Activated CD4-positive, alpha-beta T cell treated with anti-CD3 and anti-CD28 coated beads, Interleukin-2, amount 50 U/mL, for 1 hour (primary cell): ENCODE measurements at places on chromosomes 1 and 21.

- DNase-seq, result no peak
Observed at GRCh38 chr1:119266858-119267257, 101.7 kb upstream of the HAO2 start.

DNA sequence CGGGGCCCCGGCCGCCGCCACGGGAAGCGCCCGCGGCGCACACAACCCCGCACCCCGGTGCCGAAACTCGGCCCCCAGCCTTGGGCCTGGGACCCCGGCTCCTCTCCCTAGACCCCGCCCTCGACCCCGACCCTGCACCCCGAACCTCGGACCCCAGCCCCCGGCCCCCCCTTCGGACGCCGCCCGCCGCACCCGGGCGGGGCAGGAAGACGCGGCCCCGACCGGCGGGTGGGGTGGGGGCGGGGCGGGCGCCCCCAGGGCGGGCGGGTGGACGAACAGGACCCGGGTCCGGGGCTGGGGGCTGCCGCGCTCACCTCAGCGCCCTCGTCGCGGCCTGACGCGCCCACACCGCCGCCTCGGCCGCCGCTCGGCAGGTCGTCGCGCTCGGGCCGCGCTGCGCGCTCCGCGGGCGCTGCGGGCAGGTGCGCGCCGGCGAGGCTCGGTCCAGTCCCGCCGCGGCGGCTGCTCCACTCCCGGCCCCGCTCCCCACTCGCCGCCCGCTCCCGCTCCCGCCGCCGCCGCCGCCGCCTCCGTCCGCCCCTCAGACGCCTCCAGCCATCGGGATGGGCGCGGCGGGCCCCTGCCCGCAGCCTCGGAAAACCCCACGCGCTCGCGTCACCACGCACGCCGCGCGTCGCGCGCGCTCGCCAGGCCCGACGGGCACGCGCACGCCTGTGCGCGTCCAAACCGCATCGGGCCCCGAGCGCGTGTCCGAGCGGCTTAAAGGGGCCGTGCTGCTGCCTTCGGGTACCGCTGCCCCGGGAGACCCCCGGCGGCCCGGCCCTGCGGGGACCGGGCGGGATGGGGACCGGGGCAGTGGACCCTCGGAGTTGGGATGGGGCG lies at the start of gene GNB1:
GNB1 (minus strand) TSS at position 582 of the 843 bp plus-strand sequence. CDS start 65,634 bp downstream, outside the sequence.
- DNase-seq, result peak; percentile 85

DNA sequence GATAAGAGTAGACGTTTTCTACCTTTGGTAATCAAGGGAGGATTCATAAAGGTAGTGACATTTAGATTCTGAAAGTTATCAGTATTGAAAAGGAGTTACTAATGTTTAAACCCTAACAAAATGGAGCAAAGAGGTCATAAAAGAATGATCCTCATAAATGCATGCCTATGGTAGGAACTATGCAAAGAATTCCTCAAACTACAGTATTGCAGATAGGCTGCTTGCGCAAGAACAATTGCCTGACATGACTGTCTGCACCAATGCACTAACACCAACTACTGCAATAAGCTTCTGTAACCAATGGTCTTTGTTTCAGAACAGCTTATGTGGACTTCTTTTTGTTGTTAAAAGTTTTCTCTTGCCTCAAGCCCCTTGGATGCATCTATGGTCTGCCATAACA lies 597.3 kb upstream of the ADGRL4 start:
- no peak for DNase-seq

- DNase-seq, result no peak
Observed at GRCh38 chr1:24101796-24102586, 9.9 kb downstream of the MYOM3 start.

- no peak for DNase-seq
Observed at GRCh38 chr1:192904438-192904895, 95.6 kb downstream of the RGS2 start.

DNA sequence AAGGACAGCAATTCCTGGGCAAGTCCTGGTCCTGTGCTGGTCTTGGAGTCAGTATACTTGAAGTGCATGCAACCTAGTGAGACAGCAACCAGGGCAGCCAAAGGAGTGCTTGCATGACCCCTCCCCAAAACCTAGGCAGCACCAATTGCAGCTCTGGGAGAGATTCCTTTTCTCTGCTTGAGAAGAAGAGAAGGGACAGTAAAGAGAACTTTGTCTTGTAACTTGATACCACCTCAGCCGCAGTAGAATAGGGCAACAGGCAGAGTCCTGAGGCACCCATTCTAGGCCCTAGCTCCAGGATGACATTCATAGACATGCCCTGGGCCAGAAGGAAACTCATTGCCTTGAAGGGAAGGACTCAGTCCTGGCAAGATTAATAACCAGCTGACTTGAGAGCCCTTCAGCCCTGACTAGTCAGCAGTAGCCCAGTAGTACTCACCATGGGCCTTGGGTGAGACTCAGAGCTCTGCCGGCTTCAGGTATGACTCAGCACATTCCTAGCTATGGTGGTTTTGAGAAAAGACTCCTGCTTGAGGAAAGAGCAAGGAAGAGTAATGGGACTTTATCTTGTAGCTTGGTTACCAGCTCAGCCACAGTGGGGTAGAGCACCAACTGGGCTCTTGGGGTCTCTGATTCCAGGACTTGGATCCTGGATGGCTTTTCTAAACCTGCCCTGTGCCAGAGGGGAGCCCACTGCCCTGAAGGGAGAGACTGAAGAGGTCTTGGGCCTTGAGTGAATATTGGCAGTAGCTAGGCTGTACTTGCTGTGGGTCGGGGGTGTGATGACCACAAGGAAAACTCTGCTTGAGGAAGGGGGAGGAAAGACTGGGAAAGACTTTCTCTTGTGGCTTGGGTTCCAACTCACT lies 51.7 kb upstream of the ACADM start:
- DNase-seq, result no peak

- DNase-seq, result no peak
Observed at GRCh38 chr1:92698932-92699331, 86.0 kb downstream of the EVI5 start.

DNA sequence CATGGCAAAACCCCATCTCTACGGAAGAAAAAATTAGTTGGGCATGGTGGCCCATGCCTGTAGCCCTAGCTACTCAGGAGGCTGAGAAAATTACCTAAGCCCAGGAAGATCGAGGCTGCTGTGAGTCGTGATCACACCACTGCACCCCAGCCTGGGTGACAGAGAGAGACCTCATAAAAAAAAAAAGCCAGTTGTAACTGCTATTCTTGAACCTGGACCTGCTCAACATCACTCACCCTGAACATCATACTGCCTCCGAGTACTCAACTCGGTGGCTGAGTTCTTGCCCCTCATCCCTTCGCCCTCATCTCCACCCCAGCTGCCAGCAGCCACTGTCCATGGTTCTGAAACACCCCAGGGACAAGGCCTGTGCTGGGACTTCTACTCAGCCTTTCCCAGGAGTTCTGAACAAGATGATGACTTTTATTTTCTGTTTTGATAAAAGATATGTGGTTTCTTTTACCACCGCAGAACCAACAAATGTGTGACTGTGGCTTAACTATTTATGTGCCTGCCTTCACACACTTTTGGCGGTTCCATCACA lies 5.4 kb upstream of the DISP3 start:
- DNase-seq, result peak; percentile 18

DNA sequence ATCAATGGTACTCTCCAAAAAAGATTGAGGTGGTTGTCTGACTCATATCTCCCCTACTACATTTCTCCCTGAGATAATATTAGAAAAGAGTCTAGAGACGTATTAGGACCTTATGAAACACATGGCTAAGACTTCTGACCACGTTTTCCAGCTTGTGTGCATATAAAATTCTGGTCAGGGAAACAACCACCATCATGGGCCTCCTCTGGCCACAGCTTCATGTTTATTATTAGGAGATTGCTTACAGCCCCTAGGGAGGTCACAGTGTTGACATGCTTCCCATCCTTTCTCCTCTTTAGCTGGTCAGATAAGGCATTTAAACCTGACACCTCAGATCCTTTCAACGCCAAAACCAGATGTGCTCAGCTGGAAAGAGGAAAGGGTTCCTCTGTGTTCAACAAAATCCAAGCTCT lies 620.2 kb downstream of the PLPP3 start:
- DNase-seq, result no peak

GRCh38 chr1:245520611-245521010 lies 365.8 kb downstream of the KIF26B start:
- no peak for DNase-seq

- DNase-seq, result no peak
Observed at GRCh38 chr21:41508415-41509144, 622 bp upstream of the TMPRSS2 start.

DNA sequence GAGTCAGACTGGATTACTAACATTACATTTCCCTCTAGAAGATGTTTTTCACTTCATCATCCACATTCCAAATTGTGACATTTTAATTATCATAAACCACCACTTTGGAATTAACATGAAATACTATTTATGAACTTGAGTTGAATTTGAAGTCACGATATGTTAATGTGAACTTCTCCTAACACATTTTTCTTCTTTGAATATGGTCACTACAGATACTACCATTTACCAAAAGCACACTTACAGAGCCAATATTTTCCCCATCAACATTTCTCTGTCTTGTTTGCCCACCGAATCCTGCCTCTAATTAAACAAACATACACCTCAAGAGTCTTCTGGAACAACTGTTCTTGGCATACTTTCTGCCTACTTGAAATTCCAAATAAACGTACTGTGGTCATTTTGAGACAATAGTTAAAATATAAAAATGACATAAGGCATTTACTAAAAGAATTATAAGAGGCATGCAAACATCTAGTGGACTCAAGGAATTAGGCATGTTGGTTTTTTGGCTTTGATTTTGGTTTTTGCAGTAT lies 177.4 kb downstream of the AKT3 start:
- no peak for DNase-seq

GRCh38 chr1:60133000-60133673 lies 59.6 kb upstream of the C1orf87 start:
- DNase-seq, result no peak

DNA sequence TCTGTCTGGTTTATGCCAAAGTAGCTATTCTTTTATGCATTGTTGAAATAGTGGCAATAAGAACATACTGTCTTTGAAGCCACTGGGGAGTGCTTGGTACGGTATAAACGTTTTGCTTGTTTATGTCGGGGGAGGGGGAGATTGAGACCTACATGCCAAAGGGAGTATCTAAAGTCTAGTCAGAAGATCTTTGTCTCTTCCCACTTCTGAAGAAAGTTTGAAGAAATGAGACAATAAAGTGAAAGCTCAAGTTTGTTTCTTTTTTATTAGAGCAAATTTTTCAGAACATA lies 6.8 kb downstream of the AKIRIN1 start:
- DNase-seq, result no peak

DNA sequence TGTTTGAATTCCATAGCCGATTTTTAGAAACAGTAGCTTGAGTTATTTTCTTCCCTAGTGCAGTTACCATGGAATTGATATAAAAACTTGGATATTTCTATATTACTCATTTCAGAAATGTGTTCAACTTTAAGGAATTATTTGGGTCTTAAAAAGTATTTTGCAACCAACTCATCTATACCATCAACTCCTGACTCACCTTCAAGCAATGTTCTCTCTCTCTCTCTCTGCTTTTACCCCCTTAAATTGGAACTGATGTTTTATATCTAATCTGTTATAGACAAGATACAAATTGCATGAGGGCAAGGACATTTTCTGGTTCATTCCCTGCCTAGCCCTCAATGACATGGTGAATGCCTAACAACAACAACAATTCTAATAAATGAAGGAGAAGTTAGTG lies 214.7 kb upstream of the NRIP1 start:
- no peak for DNase-seq

GRCh38 chr1:36871146-36871971 lies 163.0 kb downstream of the GRIK3 start:
- DNase-seq, result no peak

DNA sequence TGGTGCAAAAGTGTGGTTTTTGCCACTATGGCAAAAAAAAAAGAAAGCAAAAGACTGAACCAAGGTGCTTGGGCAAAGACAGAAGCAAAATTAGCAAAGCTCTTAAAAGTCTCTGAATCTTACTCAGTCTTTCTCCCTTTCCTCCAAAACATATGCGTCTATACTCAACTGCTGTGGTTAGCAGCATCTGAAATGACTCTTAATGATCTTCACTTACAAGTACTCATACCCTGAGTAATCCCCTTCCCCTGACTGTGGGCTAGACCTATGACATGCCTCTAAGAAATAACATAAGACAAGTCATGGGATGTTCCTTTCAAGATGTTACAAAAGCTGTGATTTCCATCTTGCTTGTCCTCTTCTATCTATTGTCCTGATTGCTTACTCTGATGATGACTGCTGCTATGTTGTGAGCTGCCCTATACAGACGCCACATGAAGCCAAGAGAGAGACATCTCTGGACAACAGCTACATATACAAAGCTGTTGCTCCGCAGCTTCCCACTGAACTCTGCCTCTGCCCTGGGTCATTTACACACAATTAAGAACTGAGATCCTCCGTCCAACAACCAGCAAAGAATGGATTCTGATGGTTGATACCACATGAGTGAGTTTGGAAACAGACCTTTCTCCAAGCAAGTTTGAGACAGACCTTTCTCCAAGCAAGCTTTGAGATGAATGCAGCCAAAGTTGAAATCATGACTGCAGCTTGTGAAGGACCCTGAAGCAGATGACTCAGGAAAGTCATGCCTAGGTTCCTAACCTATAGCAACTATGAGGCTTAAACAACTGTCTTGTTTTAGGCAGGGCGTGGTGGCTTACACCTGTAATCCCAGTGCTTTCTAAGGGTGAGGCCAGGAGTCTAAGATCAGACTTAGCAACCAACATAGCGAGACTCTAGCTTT lies 55.2 kb downstream of the PUM1 start:
- DNase-seq, result no peak

GRCh38 chr21:25898671-25899070 lies 163.9 kb downstream of the GABPA start:
- DNase-seq, result no peak

- DNase-seq, result no peak
Observed at GRCh38 chr21:19523061-19523460, 1119.5 kb upstream of the TMPRSS15 start.

- no peak for DNase-seq
Observed at GRCh38 chr1:116854716-116855115, 55.0 kb upstream of the PTGFRN start.

DNA sequence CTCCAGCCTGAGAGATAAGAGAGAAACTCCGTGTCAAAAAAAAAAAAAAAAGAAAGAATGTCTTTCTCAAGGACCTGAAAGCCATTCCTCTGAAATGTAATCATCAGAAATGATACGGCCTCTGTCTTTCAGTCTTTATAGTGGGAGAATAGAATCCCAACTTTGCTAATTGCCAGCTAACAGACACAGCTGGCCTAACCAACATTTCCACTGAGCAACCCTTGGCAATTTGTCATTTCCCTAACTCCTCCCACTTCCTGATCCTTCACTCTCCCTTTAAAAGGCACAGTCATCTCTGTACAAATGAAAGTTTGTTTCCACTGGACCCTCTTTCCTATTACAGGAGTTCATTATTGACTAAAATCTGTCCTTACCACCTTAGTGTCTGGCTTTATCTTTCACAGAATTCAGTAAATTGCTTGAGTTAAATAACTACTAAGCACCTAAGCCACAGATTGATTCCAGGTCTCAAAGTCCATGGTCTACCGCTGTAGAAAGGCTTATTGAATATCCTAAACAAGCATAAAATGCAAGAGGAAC lies 4.3 kb upstream of the CBR1 start:
- no peak for DNase-seq

DNA sequence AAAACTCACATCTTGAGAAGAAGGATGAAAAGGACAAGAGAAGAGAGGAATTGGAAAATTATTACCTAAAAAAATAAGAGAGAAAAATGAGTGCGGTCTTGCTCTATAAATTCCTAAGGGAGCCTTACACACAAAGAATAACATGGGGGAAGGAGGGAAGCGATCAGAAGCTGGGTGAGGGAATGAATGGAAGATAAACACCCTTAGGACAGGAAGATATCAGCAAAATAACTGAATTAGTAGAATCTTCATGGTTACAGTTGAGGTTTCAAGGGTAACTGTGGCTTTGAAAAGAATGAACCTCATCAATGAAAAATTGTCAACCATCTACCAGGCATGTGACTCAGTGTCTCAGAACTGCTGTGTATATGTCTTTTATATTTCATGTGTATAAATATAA lies 192.5 kb upstream of the FOXD3 start:
- DNase-seq, result no peak
